ENCODE measurements at places on chromosomes 7 and 10.

DNA sequence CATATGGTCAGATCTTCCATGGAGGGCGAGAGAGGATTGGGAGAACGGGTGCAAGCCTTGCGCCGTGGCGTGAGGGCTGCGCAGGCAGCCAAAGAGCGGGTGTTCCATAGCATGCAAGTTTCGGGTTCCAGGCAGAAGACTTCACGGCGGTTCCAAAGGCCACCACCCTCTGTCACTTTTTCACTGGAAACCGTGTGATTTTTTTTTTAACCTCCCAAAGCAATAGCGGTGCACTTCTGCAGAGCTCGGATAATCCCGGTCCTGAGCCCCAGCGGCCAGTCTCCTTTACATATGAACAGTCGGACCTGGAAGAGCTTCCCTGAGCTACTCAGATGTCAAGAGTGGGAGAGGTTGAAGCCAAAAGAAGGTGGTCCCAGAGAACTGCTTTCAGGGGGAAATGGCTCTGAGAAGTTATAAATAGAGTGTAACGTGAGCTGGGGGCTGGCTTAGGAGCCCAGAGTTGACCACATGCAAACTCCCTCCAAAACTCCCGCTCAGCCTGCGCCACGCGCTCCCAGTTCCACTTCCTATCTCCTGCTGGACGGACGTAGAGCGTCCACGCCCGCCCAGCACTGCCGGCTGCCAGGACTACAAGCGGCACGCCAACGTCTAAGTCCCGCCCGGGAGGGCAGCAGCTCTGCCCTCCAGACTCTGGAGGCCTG, at the start of gene MEOX2:
MEOX2 (minus strand) TSS at position 389 of the 662 bp plus-strand sequence; CDS start at position 108, 281 bp downstream.
- DNase-seq, result peak; percentile 70

DNA sequence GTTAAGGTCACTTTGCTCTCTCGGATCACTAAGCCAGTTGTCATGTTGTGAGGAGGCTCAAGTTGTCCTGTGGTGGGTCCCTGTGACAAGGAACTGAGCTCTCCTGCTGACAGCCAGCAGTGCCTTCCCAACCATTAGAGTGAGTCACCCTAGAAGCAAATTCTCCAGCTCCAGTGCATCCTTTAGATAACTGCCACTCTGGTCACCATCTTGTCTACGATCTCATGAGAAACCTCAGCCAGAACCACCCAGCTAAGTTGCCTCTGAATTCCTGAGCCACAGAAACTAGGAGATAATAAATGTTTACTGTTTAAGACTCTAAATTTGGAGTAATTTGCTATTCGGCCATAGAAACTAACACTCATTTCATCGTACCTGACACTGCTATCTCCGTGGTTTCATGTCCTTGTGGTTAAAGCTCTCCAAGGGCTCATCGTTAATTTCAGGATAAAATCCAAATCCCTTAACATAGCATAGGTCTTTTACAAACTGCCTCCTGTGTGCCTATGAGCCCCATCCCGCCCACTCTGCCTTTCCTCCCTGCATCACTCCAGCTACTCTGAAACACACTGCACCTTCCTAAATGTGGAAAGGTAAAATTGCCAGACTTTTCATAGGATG, 56.5 kb upstream of the WIPF3 start:
- no peak for DNase-seq

GRCh38 chr10:71314028-71314693, 4.9 kb upstream of the SLC29A3 start:
- peak; percentile 19 for DNase-seq

- DNase-seq, result peak; percentile 67
Measured at GRCh38 chr10:84310470-84310869, 17.9 kb upstream of the CCSER2 start.

GRCh38 chr10:132716691-132717490, 69.1 kb downstream of the NKX6-2 start:
- no peak for DNase-seq

- peak; percentile 43 for DNase-seq
Measured at GRCh38 chr7:26891400-26892350, 27.3 kb upstream of the SKAP2 start.

DNA sequence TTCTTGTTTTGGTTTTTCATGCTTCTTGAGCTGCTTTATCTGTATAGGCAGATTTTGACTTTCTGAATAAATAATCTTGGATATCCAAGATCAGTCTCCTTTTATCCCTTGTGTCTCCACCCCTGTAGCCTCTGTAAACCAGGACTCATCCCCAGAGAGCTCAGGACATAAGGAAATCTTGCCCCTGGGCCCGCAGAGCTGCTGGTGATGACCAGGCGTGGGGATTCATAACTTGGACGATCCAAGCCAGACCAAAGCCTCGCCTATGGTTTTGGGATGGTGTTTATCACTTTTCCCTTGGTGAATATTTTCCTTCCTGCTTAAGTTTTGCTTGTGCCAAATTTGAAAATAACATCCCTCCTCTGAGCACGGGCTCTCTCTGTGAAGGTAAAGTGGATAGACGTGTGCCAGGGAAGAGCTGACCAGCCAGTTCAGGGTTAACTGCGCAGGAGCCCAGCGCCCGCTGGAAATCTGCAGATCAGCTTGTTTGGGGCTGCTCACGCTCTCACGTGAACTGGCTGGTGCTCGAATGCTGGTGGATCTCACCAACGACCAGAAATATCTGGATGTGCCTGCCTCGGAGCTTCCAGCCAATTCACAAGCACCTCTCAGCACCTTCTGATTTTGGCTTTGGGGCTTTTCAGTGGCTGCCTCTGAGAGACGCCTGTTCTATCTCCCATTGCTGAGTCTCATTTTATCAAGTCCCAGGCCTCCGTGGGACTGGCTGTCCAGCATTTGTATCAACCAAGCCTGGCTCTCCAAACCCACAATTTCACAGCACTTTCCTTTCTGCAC, 132.1 kb upstream of the BTBD16 start:
- DNase-seq, result no peak

Data from astrocyte of the spinal cord (primary cell).